Activated CD4-positive, alpha-beta memory T cell treated with anti-CD3 and anti-CD28 coated beads for 36 hours (primary cell): ENCODE measurements at places on chromosomes 4 and X.

- DNase-seq = no peak
These were observed at the start of gene SERTM2 for GRCh38 chrX:111511477-111511876. Gene SERTM2, plus strand, starts transcription at chrX:111511645. Its CDS starts 7,213 bp downstream, at chrX:111518858.

GRCh38 chr4:826508-827208 is 729 bp upstream of the CPLX1 start:
- no peak for DNase-seq

DNA sequence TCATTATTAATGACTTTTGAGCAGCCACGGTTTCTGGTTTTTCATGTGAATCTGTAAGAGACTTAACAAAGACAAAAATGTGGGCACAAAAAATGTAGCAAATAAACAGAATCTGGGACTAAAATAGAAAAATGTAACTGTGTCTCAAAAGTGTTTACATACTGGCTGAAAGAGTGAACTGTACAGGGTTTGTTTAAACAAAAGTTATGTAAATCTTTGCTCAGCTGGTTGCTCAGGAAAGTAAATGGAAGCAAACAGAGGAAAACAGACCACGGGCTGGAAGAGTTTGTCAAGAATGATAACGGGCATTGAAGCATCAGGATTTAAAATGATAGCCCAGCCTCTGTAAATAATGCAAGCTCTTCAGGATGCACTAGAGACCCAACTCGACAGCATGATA is 921.8 kb upstream of the FTHL17 start:
- no peak for DNase-seq

DNA sequence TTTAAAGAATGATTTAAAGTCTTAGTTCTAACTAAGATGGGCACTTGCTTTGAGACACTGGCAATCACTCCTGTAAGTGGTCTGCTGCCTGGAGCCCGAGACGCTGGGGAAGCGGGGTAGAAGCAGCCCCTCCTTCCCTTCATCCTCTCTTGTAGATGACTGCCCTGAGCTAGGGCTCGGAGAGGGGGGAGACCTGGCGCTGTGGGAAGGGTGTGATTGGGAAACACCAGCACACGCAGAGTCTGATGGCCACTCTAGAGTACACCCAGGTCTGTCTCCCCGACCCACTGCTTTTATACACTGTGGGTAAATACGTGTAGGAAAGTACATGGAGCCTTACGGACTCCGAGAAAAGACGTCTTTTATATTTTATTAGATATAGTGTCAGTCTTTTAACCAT is 24.0 kb downstream of the LRP2BP start:
- no peak for DNase-seq

DNA sequence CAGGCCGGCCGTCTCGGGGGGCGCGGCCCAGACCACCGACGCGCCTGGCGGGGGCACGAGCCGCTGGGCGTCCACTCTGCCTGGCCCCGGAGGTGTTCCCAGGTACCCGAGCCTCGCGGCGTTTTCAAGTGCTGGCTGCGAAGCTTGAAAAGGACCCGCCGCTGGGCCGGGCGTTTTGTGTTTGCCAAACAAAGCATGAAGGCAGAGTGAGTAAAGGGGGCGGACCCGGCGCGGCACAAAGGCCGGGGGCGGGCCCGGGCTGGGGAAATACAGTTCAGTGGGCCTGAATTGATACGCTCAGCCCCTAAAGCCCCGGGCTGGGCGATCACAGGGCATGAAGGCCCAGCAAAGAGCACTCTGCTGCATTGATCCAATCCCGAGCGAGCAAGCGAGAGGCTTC is 65.4 kb downstream of the SOX3 start:
- DNase-seq = no peak

- DNase-seq = no peak
These were observed 222.7 kb downstream of the COL25A1 start for GRCh38 chr4:109079731-109080130.

GRCh38 chr4:26692014-26692726 is 108.3 kb downstream of the TBC1D19 start:
- no peak for DNase-seq

- no peak for DNase-seq
These were observed 32.5 kb downstream of the FTHL17 start for GRCh38 chrX:31039327-31039711.

GRCh38 chr4:98873059-98873458 is 55.9 kb downstream of the EIF4E start:
- no peak for DNase-seq

GRCh38 chr4:76670631-76671030 is 227.3 kb downstream of the SOWAHB start:
- DNase-seq = no peak

DNA sequence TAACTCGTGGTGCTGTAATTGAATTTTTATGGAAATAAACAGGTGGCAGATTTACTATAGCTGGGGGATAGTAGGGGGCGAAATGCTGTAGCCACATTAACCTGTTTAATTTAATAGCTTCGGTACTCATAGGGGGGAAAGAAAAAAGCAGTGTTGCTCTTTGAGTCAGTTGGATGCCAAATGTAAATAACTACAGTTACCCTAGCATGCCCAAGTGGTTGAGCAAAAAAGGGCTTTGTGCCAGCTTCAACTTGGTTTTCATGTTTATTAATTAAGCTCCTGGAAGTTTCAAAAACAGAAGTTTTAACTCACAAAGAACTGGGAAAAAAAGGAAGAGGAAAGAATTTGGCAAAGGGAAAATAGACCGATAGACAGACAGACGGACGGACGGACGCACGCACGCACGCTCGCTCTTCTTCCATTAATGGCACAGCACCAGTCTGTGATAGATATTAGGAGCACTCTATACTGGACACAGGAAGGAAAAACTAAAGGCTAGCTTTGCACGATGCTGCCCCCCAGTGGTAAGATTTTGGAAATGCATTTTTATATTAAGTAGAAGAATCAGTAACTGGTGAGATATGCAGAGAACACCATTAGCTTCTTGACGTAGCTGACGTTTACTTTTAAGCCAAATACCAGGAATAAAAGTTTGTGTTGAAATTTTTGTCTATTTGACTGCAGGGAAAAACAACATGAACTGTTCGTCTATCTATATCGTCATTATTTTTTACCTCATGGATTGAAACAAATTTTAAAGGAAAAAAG is 151.8 kb downstream of the SLC7A11 start:
- DNase-seq = peak; percentile 22

DNA sequence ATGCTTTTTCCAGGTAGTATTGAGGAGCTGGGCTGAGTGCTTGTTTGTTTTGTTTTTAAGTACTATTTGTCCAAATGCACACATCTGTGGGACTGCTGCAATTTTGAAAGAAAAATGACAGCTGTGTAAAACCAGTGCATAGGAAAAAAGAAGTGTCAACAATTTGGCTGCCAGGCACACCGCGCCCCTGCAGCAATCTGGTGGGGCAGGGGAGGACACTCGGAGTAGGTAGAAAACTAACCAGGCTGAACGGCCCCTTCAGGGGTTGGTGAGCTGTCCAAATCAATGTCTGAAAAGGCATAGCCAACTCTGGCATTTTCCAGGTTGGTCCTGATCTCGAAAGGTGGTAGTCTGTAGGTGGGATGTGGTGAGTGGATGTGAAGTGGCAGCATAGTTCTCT is 1.1 kb downstream of the LDOC1 start:
- DNase-seq = no peak

DNA sequence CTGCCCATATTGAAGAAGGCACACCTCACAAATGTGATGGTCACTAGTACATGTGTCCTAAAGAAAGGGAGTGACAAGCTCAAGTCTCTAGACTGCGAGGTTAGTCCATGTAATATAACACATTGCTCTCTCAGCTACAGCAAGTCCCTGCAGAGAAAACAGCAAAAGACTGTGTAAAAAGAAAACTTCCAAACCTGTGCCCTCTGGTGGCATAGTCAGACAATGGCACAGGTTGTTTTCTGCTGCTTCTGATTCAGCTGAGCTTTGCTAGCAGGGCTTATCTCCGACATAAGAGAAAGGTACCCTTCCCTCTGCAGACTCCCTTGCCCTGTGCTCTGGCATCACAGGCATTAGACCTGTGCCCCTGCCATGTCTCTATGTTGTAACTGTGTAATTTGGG is 1.4 kb upstream of the SERPINA7 start:
- DNase-seq = no peak

DNA sequence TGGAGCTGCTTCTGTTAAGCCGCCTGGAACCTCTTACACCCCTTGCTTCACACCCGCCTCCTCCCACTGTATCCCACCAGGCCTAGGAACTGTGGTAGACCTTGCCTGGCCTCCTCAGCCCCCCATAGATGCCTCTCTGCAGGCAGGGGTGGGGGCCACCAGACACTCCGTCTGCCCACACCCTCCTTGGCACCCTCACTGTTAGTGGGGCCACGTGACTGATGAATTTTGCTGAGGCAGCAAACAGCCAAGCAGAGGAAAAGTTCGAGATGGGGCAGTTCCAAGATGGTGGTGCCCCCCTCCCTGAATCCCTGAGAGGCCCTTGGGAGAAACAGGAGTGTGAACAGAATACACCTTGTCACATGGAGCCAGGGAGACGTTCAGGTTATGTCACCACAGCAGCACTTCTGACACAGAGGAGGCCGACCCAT is 41.2 kb upstream of the C4orf50 start:
- no peak for DNase-seq

GRCh38 chr4:182193311-182193710 is 49.9 kb upstream of the TENM3 start:
- no peak for DNase-seq

DNA sequence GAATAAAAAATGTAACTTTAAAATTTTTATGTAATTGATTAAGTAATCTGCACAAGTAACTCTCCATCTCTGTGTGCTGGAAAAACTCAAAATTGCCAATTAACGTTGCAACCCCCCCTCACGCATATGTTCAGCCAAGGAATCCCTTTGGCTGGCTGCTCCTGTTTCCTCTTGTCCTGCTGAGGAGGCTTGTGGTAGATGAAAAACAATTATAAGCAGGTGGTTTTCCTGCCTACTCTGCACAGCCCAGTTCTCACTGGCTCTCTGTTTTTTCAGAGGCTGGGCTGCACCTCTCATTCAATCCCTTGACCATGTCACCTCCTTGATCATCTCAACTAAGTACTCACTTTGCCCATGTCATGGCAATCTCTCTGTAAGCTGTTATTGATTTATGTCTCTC is 1068.4 kb downstream of the ARAP2 start:
- no peak for DNase-seq

- DNase-seq = no peak
These were observed 8.7 kb upstream of the TADA2B start for GRCh38 chr4:7034262-7035081.

DNA sequence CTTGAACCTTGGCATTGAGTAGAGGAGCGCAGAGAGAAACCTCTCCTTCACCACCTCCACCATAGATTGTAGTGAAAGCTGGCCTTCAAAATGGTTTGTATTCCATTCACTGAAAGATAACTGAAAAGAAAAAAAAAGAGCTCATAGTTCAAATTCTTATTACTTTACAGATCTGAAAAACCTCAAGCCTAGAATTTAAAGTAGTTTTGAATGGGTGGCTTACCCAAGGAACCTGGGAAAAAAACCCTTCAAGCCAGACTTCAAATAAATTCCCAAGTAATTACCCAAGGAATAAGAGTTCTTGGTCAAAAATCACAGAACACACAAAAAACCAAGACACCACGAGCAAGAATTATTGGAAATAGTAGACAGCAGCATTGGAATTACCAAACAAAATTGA is 83.6 kb upstream of the TMEM33 start:
- DNase-seq = no peak

- no peak for DNase-seq
These were observed 84.4 kb downstream of the STOX2 start for GRCh38 chr4:183989461-183989860.

- no peak for DNase-seq
These were observed 28.7 kb downstream of the PAPSS1 start for GRCh38 chr4:107691378-107691777.

DNA sequence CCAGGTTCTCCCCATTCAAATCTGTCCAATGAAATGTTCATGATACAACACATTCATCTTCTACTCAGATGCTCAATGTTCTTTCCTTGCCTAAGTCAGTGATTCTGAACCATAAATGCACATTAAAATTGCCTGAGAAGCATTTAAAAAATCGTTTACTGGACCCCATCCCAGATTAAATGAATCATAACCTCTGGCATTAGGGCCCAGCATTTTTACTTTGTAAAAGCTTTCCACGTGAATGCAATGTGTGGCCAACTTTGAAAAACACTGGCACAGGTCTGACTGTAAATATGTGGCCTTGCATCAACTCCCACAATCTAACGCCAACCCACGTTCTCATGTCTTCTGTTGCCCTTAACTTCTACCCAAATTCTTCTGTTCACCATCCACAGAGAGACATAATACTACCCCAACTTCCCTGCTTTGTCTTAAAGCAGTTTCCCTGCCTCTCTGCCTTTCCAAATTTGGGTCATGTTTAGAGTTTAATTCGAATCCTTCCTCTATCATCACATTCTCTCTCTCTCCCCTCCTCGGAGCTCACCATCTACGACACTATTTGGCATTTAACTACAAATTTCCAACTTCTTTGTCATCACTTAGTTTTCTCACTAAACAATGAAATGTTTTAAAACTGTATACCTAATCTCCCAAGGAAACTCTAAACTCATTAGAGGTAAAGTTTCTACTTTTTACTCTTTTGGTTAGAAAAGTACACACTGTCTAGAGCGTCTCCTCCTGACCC is 78.7 kb downstream of the PRKG2 start:
- DNase-seq = no peak

GRCh38 chr4:140078366-140078765 is 75.6 kb downstream of the MAML3 start:
- DNase-seq = no peak

DNA sequence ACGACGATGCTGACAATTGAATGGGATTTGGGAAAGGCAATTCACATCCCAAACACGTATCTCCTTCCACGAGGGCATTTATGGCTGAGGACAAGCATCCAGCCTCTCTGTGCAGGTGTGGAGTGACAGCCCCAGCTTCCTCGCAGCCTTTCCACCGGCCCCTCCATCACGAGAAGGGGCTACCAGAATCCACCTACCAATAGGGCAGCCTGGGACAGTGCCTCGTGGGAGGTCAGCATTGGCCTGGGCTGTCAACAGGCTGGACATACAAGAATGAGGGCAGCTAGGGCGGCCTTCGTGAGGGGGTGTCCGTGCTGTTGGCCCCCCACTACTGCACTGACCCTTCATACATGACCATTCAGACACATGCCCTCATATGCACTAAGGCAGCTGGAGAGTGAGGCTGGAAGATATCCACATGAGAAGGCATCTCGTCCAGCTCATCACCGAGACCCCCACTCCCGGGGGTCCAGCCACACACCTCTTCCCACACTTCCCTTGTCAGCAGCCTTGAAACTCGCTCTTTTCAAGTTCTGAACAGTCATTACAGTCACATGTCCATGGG is 81.0 kb upstream of the ADRA2C start:
- DNase-seq = no peak

- peak; percentile 49 for DNase-seq
These were observed 767 bp upstream of the SMIM20 start for GRCh38 chr4:25913056-25913850.

DNA sequence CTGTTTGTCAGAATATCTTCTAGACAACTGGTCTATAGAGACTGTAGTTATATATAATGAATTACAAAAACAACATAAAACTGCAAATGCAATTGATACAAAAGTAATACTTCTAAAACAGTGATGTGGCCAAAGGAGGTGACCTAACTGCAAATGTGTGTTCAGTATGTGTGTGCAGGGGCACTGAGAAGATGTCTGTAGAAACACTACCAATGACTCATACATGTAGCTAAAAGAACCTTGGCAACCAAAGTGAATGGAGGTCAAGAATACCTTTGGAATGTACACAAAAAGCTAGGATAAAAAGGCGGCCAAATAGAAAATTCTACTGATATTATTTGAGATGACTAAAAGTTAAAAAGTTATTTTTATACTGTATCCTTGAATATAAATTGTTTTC is 261.8 kb downstream of the CAMK2D start:
- no peak for DNase-seq
